ENCODE measurements at places on chromosomes 2 and 18.

- no peak for DNase-seq
Measured at GRCh38 chr2:17708501-17708900, 45.1 kb downstream of the SMC6 start.

GRCh38 chr18:76056471-76057110 lies 438.5 kb downstream of the ZNF516 start:
- no peak for DNase-seq

DNA sequence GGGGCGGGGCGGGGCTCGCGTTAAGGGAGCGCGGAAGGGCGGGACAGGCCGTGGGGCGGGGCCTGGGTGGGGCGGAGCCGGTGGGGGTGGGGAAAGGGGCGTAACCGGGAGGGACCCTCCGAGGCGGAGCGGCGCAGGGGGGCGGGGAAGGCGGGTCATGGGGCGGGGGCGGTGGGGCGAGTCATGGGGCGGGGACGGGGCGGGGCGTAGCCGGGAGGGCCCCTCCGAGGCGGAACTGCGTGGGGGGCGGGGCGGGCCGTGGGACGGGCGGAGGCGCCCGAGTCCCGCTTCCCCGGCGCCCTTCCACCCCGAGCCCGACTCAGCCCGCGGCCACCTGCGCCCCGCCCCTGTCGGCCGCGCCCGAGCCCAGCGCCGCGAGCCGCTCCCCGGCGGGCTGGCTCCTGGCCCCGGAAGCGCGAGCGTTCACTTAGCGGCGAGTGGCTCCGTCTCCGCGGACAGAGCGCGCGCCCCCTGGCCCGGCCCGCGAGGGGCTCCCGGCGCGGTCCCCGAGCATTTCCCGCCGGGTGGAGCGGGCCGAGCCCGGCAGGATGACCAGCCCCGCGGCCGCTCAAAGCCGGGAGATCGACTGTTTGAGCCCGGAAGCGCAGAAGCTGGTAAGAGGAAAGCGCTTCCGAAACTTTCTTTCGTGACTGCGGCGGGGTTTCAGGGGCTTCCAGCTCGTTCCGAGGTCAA lies 64.7 kb downstream of the LRRFIP1 start:
- DNase-seq: peak; percentile 92

- DNase-seq: no peak
Measured at GRCh38 chr2:15640261-15640711, 48.6 kb downstream of the DDX1 start.

GRCh38 chr2:239467956-239468490 lies 67.2 kb upstream of the HDAC4 start:
- no peak for DNase-seq

GRCh38 chr2:105803337-105803736 lies 58.6 kb downstream of the NCK2 start:
- DNase-seq: no peak

DNA sequence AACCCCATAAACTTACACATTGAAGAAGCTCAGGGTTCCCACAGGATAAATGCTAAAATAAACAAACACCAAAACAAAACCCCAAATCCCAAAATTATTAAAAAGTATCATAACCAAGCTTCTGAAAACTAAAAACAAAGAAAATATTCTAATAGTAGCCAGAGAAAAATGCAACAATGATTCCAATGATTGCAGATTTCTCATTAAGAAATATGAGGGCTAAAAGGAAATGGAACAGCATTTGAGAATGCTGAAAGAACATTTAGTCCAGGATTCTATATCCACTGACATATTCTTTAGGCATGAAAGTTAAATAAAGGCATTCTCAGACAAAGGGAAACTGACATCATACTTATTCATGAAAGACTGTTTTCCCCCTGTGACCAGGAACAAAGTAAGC lies 212.4 kb downstream of the SLC4A10 start:
- DNase-seq: no peak

GRCh38 chr2:233163486-233164103 lies 87.9 kb upstream of the ATG16L1 start:
- DNase-seq: no peak

DNA sequence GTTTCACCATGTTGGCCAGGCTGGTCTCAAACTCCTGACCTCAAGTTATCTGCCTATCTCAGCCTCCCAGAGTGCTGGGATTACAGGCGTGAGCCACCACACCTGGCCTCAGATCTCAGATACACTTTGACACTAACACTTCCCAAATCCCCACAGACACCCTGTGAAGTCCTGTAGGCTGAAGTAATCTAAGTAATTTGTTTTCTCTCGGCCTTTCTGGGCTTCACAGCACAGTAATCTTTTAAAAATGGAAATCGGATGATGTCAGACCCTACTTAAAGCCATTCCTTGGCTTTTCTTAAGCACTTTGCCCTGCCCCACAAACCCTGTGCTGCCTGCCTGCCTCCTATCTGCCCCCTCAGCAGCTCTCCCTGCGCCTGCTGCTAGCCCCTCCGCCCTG lies 16.2 kb downstream of the ATIC start:
- DNase-seq: no peak

DNA sequence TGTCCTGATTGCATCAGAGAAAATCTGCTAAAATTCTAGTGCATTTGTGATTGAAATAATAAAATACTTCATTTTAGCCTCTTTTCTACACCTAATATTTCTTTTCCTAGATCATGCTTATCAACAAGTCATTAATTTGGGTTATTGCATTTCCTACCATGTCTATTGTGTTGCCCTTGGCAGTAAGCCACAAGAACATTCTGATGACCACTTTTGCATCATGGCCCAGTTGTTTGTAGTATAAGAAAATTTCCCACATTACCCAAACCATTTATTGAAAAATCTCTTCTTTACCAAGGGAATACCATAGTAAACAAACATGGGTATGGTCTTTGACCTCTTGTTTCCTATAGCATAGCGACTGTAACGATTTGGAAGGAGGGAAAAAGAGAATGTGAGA lies 76.3 kb downstream of the R3HDM1 start:
- no peak for DNase-seq

DNA sequence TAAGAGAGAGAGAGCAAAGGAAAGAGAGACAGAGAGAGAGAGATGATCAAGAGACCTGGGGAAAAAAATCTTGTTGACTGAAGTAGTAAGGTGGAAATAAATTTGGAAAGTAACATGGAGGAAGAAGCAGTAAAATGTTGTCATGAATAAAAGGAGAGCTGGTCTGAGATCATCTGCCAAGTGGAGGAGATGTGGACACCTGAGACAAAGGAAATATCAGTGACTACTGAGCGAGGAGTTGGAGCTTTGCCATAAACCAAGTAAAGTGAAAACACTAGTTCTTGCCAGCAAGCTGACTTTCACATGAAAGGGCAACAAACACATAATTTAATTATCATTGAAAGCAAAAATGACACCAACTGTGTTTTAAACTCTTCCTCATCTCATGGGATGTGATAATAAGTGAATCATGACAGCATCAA lies 49.0 kb upstream of the DSG1 start:
- DNase-seq: no peak

DNA sequence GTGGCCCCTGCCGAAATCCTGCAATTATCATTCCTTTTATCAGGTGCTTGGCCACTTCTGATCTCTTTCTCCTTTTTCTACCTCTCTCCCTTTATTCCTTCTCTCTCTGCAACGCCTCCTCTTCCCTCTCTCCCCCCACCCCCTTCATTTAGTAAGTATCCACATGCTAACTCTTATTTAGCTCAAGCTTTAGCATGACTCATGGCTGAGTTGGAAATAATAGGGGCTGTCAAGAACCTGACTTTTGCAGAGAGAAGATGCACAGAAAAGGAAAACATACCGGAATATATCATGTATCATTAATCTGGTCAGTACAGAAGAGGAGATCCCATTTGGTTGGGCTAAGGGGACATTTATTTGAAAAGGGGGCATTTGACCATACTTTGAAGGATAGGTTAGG lies 33.1 kb downstream of the FAM171B start:
- no peak for DNase-seq

DNA sequence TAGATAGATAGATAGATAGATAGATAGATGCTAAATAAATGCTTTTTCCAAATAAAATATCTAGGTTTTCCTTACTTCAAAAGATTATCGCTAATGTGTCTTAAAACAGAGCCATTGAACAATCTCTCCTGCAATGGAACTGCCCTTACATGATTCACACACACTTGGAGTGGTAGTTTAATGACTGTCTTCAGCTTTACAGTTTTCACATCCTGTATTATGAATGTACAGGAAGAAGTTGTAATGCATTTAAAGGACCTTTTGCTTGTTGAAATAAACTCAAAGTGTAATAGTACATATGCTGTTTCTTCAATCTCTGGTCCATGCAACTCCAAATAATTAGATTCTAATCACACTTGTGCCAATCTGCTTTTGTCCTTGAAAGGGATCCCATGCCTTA lies 797.6 kb upstream of the CDH2 start:
- DNase-seq: no peak

- no peak for DNase-seq
Measured at GRCh38 chr2:237590272-237591140, at the start of gene RAB17. Gene RAB17, minus strand, starts transcription at chr2:237590734. Its CDS starts 4,580 bp downstream, at chr2:237586154.

DNA sequence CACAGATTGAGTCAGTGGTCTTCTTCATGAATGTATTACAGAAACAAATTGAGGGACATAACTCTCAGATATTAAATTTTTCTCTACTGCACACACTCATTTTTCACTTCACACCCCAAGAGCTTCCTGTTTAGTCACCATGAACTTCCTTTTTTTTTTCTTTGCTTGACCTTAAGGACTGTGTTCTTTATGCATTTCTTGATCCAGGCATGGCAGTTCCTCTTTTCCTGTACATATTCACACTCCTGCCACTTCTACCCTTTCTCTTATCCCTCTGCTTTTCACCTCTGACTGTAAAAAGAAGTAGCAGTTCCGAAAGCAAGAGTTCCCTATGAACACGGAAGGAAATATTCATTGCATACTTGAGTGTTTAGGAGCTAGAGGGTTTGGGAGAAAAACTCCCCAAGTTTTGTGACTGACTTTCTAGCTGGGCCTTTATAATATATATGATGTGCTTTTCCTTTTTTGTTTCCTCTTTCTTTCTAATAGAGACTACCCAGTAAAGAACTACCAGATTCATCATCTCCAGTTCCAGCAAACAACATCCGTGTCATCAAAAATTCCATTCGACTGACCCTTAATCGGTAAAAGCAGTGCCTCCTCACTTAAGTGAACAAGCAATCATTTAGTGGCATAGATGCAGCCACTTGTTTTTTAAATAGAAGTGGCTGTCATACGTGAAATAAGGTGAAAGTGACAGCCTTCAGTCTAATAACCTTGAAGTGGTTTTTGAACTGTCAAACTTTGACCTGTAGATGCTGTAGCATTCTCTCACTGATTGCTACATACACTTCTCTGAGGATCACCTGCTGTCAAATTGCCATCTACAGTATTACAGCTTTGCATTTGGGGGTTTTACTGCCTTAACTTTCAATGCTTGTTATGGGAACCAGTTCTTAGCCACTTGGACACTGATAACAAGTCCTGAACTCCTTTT lies 40.8 kb downstream of the PAPOLG start:
- DNase-seq: no peak

DNA sequence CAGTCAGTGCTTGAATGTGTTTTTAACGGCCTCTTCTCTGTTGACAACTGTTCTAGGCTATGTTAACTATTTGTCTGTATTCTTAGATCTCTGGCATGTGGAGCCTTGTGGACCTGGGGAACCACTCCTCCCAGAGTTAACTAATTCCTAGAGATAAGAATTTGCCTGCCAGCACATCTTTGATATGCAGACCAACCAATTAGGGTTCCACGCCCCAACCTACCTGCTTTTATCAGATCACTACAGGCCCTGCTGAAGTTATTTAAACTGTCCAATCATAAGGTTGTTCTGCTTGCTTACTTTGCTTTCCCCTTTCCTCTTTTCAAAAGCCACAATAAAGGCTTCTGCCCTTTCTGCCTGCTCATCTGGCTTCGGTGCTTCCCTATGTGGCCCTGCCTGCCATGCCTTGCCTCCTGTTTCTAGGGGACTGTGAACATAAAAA lies 8.5 kb upstream of the CYBRD1 start:
- DNase-seq: no peak

GRCh38 chr2:149490296-149490695 lies 97.3 kb downstream of the MMADHC start:
- DNase-seq: no peak

DNA sequence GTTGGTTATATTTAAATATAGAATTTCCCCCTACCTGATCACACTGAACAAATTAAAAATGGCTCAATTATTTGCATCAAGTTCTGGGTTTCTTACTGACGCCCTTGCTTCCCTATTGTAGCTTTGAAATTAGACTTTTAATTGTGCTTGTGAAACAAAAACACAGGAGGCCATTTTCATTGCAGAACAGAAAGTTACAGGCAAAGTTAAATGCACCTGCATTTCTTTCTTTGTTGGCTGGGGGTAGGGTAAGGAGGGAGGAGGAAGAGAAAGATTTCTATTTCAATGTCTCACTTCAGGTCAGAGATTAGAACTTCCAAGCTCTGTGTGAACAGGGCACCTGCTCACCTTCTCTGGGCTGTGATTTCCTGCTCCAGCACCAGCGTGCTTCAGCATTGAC lies 199.6 kb downstream of the BCL11A start:
- DNase-seq: no peak

DNA sequence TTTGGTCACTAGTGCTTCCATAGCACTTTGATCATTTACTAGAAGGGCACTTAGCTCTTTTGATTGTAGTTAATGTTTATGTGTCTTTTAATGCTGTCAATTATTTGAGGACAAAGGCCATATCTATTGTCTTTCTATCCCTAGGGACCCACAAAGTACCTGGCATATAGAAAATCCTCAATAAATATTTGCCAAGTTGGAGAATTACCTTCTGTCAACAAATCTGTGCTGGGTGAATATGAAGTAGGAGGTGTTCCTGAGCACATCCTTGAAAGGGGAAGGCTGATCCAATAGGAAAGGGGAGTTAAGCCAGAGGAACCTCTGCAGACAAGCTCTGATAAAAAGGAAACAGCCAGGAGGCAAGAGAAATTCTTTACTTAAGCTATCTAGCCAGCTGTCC lies 8.2 kb downstream of the DPP4 start:
- no peak for DNase-seq

DNA sequence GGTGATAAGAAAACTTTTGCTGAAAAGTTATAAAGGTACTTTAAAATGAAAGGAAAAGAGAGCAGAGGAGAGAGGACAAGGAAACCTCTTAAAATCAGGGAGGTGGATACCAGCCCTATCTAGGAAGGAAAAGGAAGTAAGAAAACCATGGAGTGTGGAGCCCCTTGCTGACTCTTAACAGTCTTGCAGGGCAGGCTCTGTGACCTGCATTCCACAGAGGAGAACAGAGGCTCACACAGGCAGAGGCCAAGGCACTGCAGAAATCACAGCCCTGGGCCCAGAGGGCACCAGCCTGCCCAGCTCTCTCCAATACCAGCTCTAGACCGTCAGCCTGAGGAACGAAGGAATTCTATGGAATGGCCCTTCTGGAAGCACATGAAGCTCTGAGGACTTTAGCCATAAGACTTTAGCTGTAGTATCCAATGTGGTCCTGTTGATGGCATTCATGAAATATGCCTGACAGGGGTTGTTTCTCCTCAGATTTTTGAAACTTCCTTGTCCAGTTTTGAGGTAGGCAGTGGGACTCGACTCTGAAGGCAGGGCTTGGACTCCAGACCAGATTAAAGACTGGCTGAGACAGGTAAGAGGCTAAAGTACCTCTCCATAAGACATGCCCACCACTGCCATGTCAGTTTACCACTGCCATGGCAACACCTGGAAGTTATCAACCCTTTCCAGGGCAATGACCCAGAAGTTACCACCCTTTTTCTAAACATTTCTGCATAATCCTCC lies 216.3 kb downstream of the ANAPC1 start:
- DNase-seq: no peak
